ENCODE measurements at places on chromosomes 4 and X.

DNA sequence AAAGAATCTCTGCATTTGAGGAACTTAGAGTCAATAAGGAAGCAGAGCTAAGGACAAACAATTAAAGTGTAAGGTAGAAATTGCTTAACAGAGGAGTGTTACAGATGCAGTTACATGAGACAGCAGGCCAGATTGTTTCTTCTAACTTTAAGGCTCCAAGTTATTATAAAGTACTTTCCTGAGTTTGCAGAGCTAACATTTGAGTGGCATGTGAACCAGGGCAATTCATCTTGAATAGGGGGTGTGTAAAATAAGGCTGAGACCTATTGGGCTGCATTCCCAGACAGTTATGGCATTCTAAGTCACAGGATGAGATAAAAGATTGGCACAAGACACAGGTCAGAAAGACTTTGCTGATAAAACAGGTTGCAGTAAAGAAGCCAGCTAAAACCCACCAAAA, 7.6 kb upstream of the LNX1 start:
- DNase-seq: no peak

DNA sequence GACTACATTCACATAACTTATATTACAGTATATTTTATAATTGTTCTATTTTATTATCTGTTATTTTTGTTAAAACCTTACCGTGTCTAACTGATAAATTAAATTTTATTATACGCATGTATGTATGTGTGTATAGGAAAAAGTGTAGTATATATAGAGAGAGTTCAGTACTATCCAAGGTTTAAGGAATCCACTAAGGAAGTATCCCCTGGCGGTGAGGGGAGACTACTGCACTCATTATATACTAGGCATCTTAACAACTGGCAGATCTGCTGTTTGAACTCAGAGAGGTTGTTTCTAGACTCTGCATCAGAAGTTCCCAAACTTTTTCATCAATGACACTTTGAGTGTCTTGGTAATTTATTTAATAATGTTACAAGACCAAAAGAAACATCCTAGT, 70.9 kb downstream of the NDST4 start:
- DNase-seq: no peak

- DNase-seq: no peak
Observed at GRCh38 chrX:15441464-15441863, 51.7 kb downstream of the PIR start.

GRCh38 chrX:38664285-38664684, 102.9 kb downstream of the TSPAN7 start:
- DNase-seq: peak; percentile 59

GRCh38 chr4:173420324-173420752, 21.4 kb upstream of the SCRG1 start:
- DNase-seq: peak; percentile 62

DNA sequence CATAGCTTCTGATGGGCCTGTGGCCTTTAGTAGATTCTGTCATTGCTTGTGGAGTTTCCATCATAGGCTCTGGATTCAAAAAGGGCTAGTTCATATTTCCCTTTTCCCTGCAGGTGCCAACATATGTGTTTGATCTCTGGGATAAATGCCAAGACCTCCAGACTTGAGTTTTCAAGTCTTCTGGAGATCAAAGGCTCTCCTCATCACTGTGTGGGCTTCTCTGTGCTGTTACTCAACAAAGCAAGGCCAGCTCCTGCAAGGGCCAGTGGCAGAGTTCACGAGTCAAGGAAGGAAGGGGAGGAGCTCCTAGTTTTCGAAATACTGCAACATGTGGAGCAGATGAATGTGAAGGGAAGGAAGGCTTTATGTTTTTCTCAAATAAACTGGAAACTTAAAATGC, 62.7 kb upstream of the SCML1 start:
- DNase-seq: peak; percentile 10

DNA sequence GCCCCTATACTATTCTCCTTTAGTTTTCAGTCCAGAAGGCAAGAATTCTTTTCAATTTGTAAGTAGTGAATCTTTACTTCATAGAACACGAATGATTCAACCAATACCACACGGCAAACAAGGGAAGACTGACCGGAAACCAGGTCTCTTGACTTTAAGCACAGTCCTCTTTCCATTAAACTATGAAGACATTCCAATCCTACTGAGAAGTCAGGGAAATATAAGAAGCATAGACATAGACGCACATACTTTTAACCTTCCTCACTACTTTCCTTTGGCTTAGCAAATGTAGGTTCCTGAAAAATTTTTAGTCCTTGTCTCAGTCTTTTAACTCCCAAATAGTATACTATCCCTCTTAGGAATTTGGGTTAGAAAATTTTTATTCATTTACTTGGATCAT, 9.1 kb downstream of the CHRDL1 start:
- peak; percentile 47 for DNase-seq

GRCh38 chr4:24209906-24210305, 320.1 kb upstream of the PPARGC1A start:
- peak; percentile 51 for DNase-seq

GRCh38 chr4:152920768-152921167, 15.4 kb upstream of the FHDC1 start:
- peak; percentile 59 for DNase-seq

DNA sequence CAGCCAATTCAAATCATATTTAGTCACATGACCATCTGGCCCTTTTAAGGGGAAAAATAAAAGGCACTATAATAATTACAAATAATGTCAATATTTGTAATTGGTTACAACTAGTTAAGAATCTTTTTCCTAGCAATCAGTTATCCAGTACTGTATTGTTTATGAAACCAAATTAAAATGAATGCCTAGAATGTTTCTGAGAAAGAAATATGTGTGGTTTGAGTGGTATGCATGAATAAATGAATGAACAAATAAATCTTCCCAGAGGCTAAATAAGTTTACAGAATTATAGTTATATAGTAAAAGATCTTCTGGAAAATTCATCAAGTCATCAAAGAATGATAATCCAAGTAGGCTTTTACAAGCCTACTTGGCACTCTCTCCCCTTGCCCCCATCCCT, 55.8 kb upstream of the F8A3 start:
- no peak for DNase-seq

- DNase-seq: no peak
Observed at GRCh38 chrX:112380541-112381278, 298.1 kb upstream of the TRPC5 start.

DNA sequence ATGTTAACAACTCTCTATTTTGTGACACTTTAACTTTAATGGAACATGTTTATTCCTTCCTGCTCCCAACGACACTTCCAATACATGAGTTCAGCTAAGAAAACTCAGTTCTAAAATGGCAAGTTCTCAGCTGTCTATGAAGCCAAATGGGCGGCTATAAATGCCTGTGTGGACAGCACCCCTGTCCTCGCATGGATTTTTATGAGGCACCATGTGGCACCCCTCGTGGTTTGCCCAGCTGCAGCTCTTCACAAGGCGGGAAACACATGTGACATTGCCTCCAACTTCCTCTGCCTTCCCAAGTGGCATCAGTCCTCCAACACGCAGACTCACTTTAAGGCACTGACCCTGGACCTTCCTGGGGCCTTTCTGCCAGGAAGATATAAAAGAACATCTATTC, 48.0 kb downstream of the SH3RF1 start:
- no peak for DNase-seq

GRCh38 chr4:70619288-70619687, 9.3 kb upstream of the ENAM start:
- DNase-seq: no peak

GRCh38 chr4:84965553-84966381, 723 bp downstream of the WDFY3 start:
- DNase-seq: peak; percentile 32

DNA sequence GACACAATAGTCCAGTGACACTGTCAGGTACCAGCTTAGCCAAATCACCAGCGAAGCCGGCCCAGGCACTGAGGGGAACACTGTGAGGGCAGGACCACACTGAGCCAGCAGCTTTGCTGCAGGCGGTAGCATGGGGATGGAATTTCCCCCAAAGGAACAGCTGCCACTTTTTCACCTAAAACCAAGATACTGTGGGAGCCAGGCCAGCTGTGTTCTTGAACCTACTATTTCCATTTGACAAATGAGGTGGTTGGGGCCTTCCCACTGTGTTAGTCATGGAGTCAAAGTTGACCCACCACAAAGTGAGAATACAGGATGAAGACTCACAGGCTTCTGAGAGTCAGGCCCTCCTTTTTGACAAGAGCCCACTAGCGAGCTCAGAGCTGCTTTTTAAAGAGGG, 70.7 kb upstream of the SH3RF1 start:
- peak; percentile 85 for DNase-seq

DNA sequence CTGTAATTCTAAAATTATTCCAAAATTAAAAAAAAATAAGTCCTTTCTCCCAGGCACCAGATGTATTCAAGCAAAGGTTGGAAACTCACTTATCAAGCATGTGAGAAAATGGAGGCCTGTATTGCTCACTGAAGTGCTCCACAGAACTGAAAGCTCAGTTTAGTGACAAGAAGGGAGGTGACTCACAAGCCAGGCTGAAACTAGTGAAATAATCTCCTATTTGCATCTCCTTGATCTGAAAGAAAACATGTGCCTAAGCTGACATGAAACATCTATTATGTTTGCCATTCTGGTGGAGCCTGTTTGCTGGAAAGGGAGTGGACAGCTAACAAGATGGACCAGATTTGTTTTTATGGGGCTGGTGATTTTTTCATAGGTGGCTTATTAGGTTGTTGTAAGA, 54.0 kb upstream of the AMELX start:
- peak; percentile 75 for DNase-seq

- no peak for DNase-seq
Observed at GRCh38 chr4:153004081-153004850, 68.1 kb downstream of the FHDC1 start.

DNA sequence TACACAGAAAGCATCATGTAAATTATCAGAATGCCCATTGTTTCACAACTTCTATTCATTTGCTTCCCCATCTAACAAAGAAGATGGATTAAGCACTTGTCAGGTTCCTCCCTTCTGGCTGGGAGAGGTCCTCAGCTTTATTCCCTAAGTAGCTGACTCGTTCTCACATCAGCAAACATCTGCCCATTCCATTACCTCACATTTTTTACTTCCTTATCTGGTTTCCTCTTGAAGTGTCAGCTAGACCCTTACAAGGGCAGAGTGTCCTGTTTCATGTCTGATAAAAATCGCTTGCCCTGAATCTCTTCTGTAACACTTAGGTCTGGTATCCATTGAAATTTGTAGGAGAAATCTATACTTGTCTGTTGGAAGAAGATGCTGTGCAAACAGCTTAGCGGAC, 34.7 kb downstream of the TMPRSS11A start:
- peak; percentile 26 for DNase-seq

- DNase-seq: peak; percentile 97
Observed at GRCh38 chr4:38967260-38968095, 64.7 kb downstream of the TMEM156 start.

- no peak for DNase-seq
Observed at GRCh38 chr4:159435561-159436023, 332.7 kb downstream of the RAPGEF2 start.

DNA sequence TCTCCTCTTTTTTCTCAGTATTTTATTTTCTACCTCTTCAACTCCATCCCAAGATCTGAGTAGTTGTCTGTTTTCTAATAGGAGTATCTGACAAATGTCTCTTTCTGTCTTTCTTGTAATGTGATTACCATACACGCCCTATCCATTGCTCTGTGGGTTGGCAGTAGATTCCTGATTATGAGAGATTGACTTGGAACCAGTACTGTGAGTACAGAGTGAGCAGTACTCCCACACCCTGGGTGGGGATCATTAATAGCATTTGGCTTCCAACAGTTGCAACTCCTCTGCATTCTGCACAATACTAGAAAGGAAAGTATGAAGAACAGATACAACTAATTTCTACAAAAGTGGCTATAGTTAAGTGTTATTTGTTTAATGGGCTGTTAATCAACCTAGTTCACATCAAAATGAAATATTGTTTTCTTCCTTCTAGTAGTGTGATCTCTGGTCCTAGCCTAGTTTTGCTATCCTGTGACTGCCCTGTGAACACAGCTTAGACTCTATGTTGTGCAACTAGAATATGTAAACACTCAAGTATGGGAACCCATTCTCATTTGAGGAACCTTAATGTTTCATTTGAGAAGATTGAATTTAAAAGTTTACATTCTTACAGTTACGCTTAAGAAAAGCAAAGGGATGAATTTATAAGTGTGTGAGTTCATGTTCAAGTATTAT, 112.9 kb downstream of the PTPN13 start:
- peak; percentile 27 for DNase-seq

DNA sequence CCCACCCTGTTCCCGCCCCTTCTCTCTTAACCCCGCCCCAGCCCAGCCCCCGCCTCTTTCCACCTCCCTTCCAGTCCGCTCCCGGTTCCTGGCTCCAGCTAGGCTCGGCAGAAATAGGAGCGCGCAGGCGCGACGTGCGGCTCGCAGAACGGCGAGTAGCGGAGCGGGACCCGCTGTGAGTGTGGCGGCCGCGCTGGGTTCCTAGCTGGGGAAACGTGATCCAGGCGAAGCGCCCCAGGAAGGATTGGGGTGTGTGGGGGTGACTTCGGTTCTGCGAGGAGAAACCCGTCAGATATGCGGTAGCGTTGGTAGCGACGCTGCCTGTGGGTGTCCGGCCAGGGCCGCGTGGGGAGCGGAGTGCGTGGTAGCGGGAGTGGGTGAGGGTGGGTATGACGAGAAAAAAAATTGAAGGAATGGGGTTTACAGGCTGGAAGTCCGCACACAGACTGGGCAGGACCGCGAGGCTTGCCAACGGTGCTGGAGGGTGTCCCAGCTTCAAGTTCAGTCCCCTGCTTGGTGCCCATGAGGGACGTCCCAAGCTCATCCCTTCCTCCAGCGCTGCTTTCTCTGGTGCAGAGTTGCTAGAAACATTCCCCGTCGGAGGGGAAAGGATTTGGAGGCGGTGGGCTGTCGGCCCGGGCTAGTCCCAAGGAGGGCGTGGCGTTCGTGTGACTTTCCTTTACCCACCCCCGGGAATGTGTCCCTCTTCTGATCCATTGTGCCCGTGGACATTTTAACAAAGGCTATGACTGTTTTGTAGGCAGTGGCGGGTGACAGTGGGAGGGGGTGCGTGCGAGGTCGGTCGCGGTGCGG, at the start of gene PRRG1:
Gene PRRG1 (plus strand): TSS at position 144 of the 813 bp plus-strand sequence. CDS start 56,886 bp downstream, outside the sequence.
- peak; percentile 76 for DNase-seq
